NCI-H2029 (cell line): ENCODE measurements at places on chromosomes 6 and 20.

DNA sequence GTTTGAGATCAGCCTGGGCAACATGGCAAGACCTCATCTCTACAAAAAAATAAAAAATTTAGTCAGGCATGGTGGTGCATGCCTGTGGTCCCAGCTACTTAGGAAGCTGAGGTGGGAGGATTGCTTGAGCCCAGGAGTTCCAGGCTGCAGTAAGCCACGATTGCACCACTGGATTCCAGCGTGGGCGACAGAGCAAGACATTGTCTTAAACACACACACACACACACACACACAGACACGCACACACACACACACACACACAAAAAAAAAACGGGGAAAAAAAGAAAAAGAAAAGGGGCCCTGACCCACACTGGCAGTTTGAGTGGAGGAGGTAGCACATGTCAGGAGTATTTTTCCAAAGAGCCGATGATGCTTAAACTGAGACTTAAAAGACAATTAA lies 122.2 kb downstream of the AFG1L start:
- no peak for DNase-seq

- no peak for DNase-seq
Observed at GRCh38 chr20:5945963-5946362, 4.4 kb downstream of the TRMT6 start.

GRCh38 chr6:19759117-19759880 lies 77.9 kb upstream of the ID4 start:
- DNase-seq = no peak

DNA sequence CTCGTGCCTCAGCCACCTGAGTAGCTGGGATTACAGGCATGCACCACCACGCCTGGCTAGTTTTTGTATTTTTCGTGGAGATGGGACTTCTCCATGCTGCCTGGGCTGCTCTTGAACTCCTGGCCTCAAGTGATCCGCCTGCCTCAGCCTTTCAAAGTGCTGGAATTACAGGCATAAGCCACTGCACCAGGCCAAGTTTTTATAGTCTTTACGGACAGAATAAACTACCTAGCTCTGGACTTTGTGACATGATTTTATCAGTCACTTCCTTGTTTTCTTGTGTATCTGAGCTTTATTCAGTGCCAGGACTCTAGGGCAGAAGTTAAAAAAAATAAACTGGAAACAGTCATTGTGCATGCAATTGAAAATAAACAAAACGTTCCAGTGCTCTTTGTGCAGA lies 46.7 kb upstream of the RALGAPA2 start:
- DNase-seq = no peak

- no peak for DNase-seq
Observed at GRCh38 chr6:18748314-18748713, 361.2 kb downstream of the RNF144B start.

DNA sequence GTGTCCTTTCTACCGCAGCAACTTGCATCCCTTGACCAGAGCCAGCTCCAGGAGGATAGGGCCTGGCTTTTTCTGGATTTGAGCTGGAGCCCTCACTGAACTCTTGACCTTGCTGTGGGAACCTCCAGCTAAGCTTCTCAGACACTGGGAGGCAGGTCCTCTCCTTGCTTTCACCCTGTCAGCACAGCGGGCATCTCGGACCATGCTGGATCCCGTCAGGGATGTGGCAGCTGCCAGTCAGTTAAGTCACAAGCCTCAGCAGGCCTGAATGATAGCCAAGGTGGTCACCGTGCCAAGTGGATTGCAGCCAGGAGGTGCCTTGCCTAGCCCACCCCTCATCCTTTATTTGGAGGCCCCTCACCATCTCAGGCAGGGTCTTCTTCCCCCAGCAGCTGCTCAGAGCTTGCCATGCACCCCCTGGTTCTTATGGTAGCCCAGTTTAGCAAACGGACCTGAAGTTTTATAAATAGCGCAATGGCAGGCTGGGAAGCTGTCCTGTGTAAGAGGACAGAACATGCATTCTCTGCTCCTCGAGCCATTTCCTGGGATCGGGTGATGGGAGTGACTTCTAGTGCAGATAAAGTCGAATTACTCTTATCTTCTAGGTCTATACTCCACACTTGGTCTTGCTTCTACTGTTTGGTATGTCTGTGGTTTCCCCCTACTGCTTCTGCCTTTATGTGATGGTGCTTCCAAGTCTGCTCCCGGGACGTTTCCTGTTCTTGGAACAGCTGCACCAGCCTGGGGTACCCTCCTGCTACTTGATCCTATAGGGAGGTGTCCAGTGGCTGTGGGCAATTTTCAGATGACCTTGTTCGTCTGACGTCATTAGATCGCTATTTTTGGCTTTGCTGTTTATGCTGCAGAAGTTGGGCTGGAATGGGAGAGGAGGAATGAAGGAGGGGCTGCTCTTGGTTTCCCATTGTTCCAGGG lies 7.1 kb upstream of the MYLK2 start:
- no peak for DNase-seq

- no peak for DNase-seq
Observed at GRCh38 chr6:137150072-137150471, 23.4 kb downstream of the IL22RA2 start.

DNA sequence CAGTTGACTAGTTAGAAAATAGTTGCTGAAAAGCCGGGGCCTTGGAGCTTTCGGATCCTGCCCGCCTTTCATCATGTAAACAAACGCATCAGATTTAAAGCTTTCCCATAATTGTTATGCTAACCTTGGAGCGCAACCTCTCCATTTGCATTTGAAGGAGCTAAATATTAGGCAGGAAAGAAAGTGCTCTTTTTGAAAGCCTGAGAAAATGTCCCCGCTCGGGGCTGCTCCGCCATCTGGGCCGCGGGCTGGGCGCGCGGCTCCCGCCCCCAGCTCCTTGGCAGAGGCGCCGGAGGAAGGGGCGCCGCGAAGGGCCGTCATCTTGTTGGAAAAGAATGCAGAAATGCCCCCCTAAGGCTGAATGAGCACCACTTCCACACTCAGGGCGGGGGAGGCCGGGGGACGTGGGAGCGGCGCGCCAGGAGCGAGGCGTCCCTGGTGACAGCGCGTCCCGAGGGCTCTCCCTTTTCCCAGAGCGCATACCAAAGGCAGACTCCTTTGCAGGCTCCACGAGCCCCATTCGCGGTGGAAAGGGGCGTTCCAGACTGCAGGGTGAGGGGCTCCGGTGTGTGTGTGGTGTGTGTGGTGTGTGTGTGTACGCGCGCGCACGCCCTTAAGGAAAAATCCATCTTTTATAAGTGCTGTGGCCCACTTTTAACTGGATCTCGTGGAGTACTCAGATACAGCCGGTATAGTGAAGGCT lies 145.6 kb upstream of the ID4 start:
- DNase-seq = no peak
